ENCODE measurements at places on chromosomes 1 and 21. TPM values are rescaled to one million over a fixed set of nuclear protein-coding genes. Genes with fewer than 3 reads are reported as not detected.

PLA2G2F gene
- not detected for total RNA-seq

CFHR3 gene
- total RNA-seq: not detected

YOD1 gene
- 9.7 TPM for total RNA-seq

CRYAA gene
- not detected for total RNA-seq

OR2T33 gene
- not detected for total RNA-seq

FAAH gene
- total RNA-seq: 3.1 TPM

All from activated CD8-positive, alpha-beta memory T cell treated with anti-CD3 and anti-CD28 coated beads, Interleukin-2, amount 10 ng/mL, durations not matched to agents 7 days and 5 days (primary cell).